ENCODE measurements at places on chromosomes 6 and 20.
A peak's percentile ranks its signal among the peaks of the same experiment; 100 is the strongest.

GRCh38 chr6:34459899-34460593 lies 5.8 kb upstream of the PACSIN1 start:
- peak; percentile 5 for DNase-seq

DNA sequence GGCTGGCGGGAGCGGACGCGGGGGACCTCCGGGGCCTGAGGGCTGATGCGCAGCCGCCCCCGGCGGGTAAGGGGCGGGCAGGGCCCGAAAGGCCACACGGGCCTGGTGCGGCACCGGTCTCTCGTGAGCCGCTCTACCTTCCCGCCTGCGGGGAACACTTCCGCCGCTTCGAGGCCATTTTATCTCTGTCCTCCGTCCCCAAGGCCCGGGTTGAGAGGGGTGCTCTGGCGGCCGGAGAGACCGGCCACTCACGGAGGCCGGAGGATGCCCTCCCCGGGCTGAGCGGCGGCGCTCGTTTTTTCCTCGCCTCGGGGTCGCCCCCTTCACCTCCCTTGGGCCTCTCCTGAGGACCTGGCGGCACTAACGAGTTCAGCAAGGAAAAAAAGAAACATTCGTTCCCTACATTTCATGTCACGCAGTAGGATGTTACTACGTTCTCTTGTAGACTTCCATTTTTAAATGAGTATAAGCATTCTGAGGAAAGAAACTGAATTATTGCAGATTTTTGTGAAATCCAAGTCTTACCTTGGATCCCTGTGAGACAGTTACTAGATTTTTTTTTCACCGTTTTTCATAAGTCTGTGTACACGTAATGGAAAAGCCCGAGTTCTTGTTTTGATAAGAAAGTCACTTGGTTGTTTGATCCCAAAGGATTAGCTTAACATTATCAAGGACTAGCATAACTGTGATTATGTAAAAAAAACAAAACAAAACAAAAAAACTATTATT lies 575 bp downstream of the WTAP start:
- no peak for DNase-seq

DNA sequence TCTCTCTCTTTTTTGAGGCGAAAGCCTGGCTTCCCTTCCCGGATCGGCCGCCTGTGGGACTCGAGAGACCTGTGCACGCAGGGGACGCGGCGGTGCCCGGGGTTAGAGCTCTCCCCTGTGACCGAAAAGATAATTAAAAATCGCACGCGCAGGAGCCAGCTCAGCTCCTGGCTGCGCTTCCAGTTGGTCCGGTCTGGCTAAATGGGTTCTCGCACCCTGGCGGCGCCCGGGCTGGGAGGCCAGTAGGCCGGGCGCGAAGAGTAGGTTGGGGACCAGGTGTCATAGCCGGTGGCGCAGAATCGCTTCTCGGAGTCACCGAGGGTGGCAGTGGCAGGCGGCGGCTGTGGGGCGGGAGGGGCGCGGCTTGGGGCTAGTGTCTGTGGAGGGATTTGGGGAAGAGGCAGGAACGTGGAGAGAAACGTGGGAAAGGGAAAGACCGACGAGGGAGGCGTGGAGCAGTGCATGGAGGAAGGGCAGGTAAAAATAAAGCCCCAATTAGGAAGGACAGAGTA lies 41.9 kb upstream of the SUPT3H start:
- no peak for DNase-seq

DNA sequence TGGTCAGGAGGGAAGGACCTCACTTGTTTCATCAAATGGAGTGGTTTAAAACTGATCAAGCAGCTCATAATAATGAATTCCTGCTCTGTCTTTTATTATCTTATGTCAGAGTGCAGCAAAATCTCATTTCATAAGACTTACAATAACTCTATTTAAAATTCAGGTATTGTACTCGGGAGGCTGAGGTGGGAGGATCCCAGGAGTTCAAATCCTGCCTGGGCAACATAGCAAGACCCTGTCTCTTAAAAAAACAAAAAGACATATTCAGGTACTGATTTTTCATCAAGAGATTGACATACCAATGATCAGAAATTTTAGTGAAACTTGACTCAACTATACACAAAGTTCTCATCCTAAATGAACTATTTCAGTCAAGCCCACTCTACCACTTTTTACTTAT lies 5.6 kb upstream of the DYNLRB1 start:
- no peak for DNase-seq

DNA sequence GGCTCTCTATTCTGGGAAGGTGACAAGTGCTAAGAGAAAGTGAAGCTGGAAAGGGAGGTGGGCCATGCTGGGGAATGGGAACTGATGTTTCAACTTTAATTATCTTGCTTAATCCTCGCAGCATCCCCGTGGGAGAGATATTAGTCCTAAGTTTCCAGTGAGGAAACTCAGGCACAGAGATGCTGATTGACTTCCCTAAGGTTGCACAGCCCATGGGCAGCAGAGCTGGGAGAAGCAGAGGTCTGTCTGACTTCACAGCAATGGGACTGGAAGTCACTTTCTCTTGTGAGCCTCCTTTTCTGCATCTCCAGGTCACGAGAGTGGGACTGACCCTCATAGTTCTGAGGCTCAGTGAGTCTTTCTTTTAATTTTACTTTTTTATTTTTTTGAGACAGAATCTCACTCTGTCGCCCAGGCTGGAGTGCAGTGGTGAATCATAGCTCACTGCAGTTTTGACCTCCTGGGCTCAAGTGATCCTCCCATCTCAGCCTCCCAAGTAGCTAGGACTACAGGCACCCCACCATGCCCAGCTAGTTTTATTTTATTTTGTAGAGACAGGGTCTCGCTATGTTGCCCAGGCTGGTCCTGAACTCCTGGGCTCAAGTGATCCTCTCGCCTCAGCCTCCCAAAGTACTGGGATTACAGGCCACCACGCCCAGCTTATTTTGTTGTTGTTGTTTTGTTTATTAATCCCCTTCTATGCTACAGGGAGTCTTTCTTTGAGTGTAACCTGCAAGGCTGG lies 2.6 kb downstream of the RAB44 start:
- no peak for DNase-seq

DNA sequence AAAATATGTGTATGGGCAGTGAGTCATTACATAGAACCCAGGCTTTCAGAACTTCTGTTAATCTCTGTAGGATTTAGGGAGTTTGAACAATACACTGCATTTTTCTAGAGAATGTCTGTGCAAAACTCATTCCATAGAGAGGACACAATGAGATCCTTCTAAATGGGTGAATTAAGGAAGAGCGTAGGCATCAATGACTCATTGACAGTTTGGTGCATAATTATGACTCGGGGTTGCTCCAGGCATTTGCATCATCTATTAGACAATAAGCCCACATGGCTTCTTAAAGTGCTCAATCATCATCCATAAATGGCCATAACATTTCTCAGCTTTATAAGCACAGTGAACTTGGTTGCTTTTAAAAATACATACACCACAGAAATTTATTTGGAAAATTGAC lies 625.5 kb downstream of the CDH26 start:
- DNase-seq, result no peak

DNA sequence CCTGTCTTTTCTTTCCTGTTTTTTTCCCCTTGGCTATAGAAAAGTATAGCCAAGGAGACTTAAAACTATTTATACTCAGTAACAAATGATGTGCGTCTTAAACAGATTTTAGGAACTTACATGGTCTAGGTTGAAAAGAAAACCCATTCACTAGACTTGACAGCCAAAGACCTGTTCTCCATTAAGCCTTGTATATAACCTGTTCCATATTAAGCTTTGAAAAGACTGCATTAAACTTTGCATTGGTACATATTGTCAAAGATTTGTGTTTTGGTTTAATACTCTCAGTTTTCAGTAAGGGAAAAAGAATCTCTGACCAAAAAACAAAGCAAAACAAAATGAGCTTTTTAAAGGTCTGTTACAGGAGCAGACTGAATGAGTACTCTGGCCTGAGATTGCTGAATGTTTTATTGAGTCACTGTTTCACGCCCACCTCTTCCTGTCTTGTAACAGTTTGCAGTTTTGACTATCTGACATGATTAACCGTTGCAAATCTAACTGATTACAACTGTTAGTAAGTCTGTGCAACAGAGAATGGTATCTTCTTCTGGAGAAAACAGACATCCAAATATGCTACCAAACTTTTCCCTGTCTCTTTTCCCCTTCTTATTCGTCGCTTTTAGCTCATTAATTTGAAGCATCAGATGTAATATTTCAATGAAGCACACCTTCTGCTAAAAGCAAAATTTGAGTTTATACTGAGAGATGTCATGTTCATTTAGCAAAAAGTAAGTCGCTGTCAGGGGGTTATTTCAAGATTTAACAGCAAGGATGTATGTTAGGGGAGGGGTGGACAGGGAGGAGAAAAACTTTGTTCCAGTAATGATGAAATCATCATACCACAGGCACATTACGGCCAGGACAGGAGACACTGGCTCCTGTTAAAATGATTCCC lies 59.1 kb upstream of the SUPT3H start:
- DNase-seq, result no peak

- DNase-seq, result no peak
These were observed 196.1 kb downstream of the LRFN2 start for GRCh38 chr6:40391086-40391485.

DNA sequence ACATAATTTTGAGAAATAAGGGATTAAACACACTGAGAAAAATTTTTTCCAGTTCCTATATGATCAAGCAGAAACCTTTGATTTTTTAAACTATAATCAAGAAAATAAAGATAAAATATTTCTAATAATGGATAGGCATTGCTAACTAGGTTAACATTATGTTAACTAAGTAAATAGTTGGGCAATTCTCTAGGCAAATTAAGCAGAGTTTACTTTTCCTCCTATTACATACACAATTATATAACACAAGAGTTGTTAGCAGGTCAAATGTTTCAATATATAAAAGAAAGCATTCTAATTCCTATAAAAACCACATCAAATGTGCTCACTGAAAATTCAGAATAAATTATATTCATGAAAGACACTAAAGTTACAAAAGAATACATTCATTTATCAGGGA lies 191.7 kb downstream of the GMDS start:
- DNase-seq, result no peak

DNA sequence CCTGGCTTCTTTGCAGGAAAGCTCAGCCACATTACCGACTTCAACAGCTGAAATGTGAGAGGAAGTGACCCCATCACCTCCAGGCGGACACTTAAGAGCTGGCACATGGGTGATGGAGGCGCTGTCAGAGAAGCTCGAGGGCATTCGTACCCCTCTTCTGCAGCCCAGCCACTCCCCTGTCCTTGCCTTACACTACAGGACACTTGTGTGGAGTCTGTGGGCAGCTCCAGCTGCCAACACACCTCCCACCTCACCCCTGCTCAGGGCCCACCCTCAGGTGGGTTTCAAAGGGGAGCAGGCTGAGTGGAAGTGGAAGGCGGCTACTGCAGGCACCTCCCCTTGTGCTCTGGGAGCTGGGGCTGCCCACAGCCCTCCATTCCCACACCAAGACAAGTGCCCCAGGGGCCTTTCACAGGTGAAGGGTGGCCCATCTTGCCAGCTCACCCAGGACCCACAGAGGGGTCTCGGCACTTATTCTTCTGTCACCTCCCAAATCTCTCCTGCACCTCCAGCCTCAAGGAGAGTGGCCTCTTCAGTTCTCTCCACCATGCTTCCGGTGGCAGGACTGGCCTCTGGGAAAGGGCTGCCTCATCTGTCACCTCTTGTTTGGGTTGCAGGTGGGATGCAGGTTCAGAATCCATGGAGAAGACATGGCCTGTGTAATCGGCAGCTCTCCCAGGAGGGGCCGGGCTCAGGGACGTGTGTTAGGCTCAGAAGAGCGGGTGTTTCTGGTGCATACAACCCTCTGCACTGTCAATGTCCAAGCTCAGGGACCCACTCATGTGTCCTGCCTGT lies 49.8 kb downstream of the IRF4 start:
- no peak for DNase-seq

GRCh38 chr20:19223640-19224039 lies 11.2 kb downstream of the SLC24A3 start:
- no peak for DNase-seq

DNA sequence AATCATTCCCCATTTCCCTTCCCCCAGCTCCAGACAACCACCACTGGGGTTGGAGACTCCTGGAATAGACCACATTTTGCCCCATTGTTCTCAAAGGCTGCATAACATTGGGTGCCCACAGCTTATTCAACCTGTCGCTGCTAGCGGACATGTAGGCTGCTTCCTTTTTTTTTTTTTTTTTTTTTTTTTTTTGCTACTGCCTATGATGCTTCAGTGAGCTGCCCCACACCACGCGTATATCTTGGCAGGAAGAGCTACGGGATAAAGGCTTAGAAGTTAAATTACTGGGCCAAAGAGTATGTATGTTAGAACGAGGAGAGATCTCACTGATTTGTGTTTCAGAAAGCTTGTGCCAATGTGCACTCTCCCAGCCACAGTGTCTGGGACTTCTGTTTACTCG lies 7.0 kb downstream of the LBP start:
- DNase-seq, result no peak

GRCh38 chr20:1831096-1831495 lies 64.1 kb upstream of the SIRPA start:
- no peak for DNase-seq

DNA sequence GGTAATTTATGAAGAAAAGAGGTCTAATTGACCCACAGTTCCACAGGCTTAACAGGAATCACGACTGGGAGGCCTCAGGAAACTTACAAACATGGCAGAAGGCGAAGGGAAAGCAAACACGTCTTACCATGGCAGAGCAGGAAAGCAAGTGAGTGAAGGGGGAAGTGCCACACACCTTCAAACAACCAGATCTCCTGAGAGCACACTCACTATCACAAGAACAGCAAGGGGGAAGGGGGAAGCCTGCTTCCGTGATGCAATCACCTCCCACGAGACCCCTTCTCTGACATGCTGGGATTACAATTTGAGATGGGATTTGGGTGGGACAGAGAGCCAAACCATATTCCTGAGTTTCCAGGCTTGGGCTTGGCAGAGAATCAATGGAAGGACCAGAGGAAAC lies 124.1 kb upstream of the RAB32 start:
- DNase-seq, result no peak

GRCh38 chr6:154682633-154683125 lies 50.5 kb upstream of the SCAF8 start:
- no peak for DNase-seq

GRCh38 chr20:22830138-22830537 lies 205.0 kb upstream of the SSTR4 start:
- DNase-seq, result no peak

GRCh38 chr6:79031821-79032590 lies 46.0 kb downstream of the PHIP start:
- DNase-seq, result peak; percentile 40

GRCh38 chr6:71220466-71220865 lies 68.1 kb upstream of the OGFRL1 start:
- no peak for DNase-seq

GRCh38 chr20:34985461-34986310 lies 30.0 kb downstream of the MYH7B start:
- DNase-seq, result no peak

- no peak for DNase-seq
These were observed 684.6 kb upstream of the MARCKS start for GRCh38 chr6:113172531-113172966.

DNA sequence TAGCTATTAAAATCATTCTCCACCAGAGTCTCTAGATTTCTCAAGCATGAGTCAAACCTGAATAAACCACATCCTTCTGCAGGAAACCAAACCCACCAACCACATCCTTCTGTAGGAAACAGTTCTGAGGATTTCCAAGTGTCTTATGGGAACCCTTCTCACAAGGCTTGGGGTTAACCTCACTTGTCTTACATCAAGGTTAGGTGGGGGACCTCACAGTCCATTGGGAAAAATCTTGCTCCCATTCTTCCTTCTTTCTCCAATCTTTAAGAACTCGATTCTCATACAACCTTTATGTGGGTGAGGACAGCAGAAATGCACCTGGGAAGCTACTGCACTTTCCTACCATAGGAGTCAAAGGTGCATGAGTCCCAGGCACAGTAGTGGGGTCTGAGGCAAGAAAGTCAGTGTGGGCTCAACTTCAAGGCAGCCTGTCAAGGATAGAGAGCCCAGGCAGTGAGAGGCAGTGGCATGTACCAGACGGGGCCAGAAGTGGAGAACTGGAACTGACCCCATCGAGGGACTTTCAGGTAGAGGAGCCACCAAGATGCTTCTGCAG lies 114.5 kb downstream of the SLC22A3 start:
- peak; percentile 56 for DNase-seq
